ENCODE measurements at places on chromosomes 13 and 19.

DNA sequence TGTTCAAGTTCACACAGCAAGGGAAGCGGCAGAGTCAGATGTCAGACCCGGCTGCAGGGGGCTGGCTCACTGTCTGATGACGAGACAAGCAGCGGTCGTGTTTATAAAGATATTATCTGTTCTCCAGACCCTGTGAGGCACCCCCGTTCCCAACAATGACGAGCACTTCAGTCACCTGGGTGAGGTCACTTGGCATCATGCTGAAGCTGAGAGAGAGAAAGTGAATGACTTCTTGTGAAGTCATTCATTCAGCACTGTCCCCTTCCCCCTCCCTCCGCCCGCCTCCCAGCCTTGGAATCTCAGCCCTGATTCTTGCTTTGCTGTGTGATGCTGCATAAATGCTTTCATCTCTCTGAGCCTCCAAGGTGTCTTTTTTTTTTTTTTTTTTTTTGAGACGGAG lies 4.9 kb upstream of the LYPD3 start:
- DNase-seq = peak; percentile 55

DNA sequence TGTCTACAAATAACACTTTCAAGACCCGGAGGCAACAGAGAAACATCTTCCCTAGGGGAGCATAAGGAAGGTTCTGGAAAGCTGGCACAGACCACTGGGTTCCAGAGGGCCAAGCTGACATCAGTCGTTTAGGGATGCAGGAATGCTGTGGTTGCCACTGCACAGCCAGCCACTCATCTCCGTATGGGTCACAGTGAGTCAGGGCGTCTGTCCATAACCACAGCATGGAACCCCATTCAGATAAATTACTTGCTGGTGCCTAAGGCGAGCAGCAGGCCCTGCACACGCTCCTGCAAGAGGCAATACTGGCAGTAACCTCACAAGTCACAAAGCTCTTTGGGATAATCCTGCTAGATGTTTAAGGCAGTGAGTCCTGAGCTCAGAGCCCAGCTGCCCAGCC lies 140.9 kb upstream of the UBL3 start:
- peak; percentile 97 for DNase-seq

GRCh38 chr19:42111384-42111783 lies 20.9 kb downstream of the POU2F2 start:
- peak; percentile 94 for DNase-seq

- no peak for DNase-seq
Observed at GRCh38 chr19:33168528-33168927, 25.6 kb upstream of the LRP3 start.

DNA sequence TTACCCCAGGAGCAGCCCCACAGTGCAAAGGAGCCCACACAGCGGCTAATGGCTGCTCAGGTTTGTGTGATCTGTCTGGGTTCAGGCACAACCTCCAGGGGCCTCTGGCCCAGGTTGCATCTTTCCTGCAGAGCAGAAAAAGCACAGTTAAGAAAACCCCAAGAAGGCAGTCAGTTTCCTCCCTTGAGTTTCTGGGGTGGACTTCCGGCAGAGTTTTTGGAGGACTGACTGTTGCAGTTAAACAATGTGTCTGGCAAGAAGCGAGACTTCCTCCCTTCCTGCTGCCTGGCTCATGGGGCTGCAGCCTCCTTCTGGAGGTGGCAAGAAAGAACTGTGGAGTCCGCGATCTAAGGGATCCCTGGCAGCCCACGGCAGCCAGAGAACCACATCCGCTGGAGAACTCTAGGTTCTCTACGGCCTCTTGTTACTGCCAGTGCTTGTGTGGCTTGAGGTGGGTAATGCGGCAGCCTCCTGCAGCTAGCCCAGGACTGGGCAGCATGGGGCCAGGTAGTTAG lies 114.4 kb downstream of the ZDHHC20 start:
- no peak for DNase-seq

GRCh38 chr19:15479391-15480345 lies at the start of gene PGLYRP2:
Gene PGLYRP2 (minus strand): TSS chr19:15479501. CDS start chr19:15479371, 130 bp downstream.
- no peak for DNase-seq

- peak; percentile 68 for DNase-seq
Observed at GRCh38 chr19:49921871-49922795, 6.9 kb upstream of the ATF5 start.

DNA sequence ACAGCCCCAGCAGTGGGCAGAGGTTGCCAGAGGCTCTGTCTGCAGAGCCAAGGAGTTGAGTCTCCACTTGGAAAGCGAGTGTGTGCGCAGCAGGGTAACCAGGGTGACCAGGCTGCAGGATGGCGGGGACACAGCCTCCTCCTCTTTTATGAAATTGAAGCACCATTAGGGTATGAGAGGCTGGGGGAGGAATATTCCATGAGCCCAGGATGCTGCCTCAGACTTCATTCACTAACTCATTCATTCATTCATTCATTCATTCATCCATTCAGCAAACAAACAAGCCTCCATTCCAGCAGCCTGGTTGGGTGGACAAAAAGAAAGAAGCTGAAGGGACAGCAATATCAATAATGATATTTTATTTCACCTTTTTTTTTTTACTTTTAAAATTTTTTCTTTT lies 6.6 kb upstream of the LMTK3 start:
- no peak for DNase-seq

DNA sequence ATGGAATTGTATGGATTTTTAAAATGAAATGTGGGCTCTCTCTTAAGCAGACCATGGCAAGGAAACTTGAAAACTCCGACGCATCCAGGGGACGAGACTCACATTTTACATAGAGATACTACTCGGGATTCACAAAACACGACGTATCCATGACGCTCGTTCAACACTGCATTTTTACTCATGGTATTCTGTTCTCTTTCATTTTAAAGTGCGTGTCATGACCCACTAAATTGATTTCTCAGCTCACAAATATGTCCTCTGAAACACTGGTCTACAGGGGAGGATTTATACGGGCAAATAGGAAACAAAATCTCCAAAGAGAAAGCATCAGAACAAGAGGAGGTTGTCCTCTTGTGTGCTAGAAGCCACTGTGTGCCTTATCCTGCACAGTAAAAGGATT lies 523.5 kb downstream of the MYO16 start:
- peak; percentile 35 for DNase-seq

DNA sequence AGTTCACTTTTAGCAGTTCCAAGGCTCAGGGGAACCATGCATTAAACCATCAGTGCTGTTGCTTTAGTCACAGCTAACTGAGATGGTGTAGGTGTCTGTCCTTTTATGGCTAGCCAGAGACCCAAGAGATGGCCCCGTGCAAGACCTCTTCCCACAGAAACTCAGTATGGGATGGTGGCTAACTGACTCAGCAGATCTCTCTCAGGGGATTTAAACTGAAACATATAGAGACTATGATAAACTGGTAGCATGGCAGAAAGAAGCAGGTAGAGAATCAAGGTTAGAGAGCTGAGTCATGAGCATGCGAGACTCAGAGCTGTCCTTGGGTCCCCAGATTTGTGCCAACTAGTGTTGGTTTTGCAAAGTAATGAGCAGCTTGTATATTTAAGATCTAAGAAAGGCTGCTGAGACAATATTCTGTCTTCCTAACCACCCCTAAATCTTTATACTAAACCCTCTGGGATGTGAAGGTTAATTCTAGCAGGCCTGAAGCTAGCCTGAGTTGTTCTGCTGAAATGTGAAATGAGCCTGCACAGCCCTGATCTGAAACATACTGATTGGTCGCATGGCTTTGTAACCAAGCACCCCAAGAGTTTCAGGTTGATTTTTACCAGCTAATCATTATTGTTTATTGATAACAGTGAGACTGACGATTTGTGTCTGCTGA lies 6.5 kb upstream of the SCEL start:
- no peak for DNase-seq

- DNase-seq = no peak
Observed at GRCh38 chr13:79126706-79127105, 279.3 kb downstream of the RBM26 start.

DNA sequence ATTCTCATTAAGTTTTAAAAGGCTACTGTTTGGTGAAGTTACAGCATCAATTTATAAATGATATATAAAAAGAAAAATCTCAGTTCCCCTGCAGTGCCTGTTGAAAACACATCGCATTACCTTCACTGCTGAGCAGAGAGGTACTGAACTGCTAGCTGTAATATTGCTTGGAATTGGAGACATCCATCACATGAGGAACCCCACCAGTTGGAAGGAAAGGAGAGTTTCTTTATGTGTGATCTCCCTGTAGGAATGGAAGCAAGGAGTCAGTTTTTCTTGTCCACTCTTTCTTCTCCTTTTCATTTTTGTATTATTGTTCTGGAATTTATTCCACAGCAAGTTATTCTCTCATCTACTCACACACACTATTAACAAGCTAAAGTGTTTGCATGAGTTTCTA lies 1586.0 kb upstream of the PRR20A start:
- DNase-seq = no peak

Data from fibroblast of skin of right biceps (primary cell).